Lung (tissue), 17 donors: ENCODE measurements at places on chromosomes 12 and 14. TPM values are rescaled to one million over a fixed set of nuclear protein-coding genes. Genes with fewer than 3 reads are reported as not detected.

RAN gene
- total RNA-seq = 505 TPM

GLT1D1 gene
- 1.5 TPM for total RNA-seq

DNA sequence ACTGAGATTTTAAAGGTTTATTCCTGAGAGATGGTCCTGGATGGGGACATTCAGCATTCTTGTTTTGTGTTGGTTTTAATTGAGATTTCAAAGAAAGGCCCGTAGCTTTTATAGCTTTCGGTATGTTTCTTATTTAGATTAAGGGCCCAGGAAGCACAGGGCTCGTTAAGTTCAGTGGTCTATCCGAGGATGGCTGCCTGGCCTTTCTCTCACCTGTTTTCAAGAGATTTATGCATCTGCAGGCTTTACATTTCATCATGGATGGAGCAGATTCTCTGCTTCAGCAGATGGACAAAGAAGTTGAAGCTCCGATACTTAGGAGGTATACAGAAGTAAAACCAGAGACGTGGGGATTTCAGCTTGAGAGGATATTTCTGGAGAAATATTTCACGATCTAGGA, 16.0 kb downstream of the FZD10 start:
- H3K4me1 ChIP-seq = no peaks in the 10 kb centered on the region
- H3K36me3 ChIP-seq = no peaks in the 10 kb centered on the region
- no peak for DNase-seq

PLEKHD1 gene
- total RNA-seq = 0.83 TPM

DNA sequence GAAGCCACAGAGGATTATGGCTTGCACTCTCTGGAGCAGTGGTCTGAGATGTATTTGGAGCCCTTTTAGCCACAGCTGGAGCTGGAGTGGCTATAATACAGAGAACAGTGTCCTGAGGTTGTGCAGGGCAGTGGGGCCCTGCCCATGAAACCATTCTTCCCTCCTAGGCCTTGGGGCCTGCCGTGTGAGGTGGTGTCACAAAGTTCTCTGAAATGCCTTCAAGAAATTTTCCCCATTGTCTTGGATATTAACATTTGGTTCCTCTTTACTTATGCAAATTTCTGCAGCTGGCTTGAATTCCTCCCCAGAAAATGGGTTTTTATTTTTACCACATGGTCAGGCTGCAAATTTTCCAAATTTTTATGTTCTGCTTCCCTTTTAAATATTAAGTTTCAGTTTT, 79.3 kb downstream of the UNC79 start:
- H3K4me1 ChIP-seq = no peaks in the 10 kb centered on the region
- no peaks in the 10 kb centered on the region for H3K36me3 ChIP-seq
- no peaks in the 10 kb centered on the region for H3K27me3 ChIP-seq
- DNase-seq = no peak

DNA sequence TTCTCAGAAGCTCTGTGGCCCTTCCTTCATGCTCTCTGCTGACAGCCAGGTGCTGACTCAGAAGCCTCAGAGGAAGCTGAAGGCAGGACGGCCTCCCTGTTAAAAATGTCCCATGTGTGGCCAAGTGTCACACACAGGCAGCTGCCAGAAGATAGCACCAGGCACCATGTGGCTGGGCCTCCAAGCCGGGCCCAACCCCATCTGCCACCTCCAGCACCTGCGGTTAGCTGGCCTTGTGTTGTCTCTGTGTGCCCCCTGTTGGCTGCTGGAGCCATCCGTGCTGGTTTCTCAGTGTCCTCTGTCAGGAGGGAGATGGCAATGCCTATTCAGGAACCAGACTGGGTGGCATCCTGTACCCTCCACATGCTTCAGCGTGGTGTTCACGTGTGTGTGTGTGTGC, 63.2 kb downstream of the TSPAN11 start:
- no peak for DNase-seq
- H3K36me3 ChIP-seq = no peaks in the 10 kb centered on the region
- no peaks in the 10 kb centered on the region for H3K27me3 ChIP-seq
- no peaks in the 10 kb centered on the region for H3K4me1 ChIP-seq

- H3K27ac ChIP-seq = no peak overlapping the region
- no peaks in the 10 kb centered on the region for H3K27me3 ChIP-seq
- no peak overlapping the region for H3K4me3 ChIP-seq
Observed at GRCh38 chr14:104307627-104308401, 169.4 kb downstream of the KIF26A start.

DNA sequence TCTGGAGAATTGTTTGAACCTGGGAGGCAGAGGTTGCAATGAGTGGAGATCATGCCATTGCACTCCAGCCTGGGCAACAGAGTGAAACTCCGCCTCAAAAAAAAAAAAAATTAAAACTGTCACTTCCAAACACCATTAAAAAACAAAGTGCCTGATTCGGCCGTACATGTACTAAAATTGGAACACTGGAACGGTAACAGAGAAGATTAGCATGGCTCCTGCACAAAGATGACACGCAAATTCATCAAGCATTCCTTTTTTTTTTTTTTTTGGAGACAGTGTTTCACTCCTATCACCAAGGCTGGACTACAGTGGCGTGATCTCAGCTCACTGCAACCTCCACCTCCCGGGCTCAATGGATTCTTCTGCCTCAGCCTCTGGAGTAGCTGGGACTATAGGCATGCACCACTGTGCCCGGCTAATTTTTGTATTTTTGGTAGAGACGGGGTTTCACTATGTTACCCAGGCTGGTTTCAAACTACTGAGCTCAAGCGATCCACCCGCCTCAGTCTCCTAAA, 40.2 kb upstream of the SINHCAF start:
- no peaks in the 10 kb centered on the region for H3K27me3 ChIP-seq
- H3K4me1 ChIP-seq = peaks cover 21% of the 10 kb centered on the region
- no peaks in the 10 kb centered on the region for H3K36me3 ChIP-seq
- DNase-seq = no peak

AQP2 gene
- not detected for total RNA-seq

DNA sequence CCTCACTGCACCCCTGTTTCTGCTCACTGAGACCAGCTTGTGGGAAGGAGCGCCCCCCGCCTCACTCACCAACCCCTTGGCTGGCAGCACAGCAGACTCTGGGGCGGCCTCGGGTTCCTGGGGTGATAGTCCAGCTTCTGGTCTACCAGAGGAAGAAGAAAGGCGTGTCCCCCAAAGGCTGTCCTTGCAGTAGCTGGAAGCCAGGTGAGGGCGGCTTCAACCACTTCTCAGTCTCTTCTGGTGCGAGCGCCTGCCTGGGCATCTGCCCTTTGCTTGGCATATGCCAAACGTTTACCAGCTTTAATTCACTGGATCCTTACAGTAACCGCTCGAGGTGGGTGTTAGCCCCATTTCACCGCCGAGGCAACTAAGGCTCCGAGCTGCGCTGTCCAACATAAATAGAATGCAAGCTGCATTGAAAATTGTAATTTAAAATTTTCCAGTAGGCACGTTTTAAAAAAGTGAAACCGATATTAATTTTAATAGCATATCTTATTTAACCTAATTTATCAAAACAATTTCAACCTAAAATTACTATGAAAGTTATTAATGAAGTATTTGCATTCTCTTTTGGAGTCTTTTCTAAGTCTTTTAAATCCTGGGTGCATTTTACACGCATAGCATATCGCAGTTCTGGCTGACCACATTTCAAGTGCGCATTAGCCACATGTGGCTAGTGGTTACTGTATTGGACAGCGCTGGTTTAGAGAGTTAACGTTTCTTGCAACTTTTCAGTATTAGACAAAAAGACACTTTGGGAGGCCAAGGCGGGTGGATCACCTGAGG, 872 bp downstream of the FAM177A1 start:
- H3K36me3 ChIP-seq = no peaks in the 10 kb centered on the region
- peak overlapping the region; percentile 99 for H3K27ac ChIP-seq
- H3K4me1 ChIP-seq = no peaks in the 10 kb centered on the region
- H3K4me3 ChIP-seq = peak overlapping the region; percentile 99
- DNase-seq = peak; percentile 48

- H3K4me3 ChIP-seq = no peak overlapping the region
- H3K36me3 ChIP-seq = no peaks in the 10 kb centered on the region
- no peaks in the 10 kb centered on the region for H3K4me1 ChIP-seq
- H3K27ac ChIP-seq = no peak overlapping the region
- H3K27me3 ChIP-seq = peaks cover 6% of the 10 kb centered on the region
Observed at GRCh38 chr12:57539-57938, 9.0 kb upstream of the IQSEC3 start.

GRCh38 chr14:76346391-76347160, 29.4 kb upstream of the ESRRB start:
- no peaks in the 10 kb centered on the region for H3K36me3 ChIP-seq
- no peaks in the 10 kb centered on the region for H3K4me1 ChIP-seq
- H3K4me3 ChIP-seq = no peak overlapping the region

SIX1 gene
- 5.0 TPM for total RNA-seq

ALDH2 gene
- 48.5 TPM for total RNA-seq

DNA sequence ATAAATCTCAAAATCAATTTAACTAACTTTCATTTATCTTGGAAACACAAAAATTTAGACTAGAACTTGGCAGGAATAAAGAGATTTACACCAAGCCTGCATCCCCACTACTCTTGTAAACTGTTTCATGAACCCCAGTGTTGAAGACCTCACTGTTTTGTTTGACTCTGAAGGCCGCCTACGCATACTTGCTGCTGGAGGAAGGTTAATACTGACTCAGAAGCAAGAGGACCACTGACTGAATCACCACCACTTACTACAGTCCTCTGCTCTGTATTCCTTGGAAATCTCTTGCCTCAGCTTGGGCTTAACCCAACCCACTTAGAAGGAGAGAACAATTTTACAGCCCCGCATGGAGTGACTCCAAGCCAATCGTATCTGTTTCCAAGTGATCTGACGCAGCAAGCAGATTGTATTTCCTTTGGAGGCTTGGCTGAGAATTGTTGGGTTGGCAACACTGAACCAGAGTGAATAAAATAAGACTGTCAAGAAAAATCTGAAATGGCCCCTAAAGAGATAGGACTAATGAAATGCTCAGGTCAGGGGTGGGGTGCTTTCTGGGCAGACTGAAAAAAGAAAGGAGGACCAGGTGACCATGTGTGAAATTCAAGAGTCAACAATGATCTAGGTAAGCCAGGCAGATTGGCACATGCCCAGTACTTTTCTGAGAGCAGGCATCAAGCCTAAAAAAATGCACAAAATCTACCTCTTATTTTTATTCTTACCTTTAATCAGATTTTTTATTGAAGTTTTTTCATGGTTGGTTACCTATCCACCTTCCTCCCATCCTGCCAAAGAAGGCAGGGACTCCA, 248.6 kb downstream of the ZFP36L1 start:
- no peaks in the 10 kb centered on the region for H3K36me3 ChIP-seq
- H3K4me1 ChIP-seq = peaks cover 42% of the 10 kb centered on the region
- DNase-seq = peak; percentile 71
- H3K27ac ChIP-seq = peak overlapping the region; percentile 41
- H3K4me3 ChIP-seq = no peak overlapping the region

GRCh38 chr14:100698666-100699448, 27.8 kb upstream of the DLK1 start:
- H3K4me1 ChIP-seq = no peaks in the 10 kb centered on the region
- H3K36me3 ChIP-seq = no peaks in the 10 kb centered on the region
- no peak overlapping the region for H3K27ac ChIP-seq
- no peaks in the 10 kb centered on the region for H3K27me3 ChIP-seq

- no peaks in the 10 kb centered on the region for H3K27me3 ChIP-seq
- no peaks in the 10 kb centered on the region for H3K4me1 ChIP-seq
- H3K27ac ChIP-seq = no peak overlapping the region
- no peak overlapping the region for H3K4me3 ChIP-seq
- no peaks in the 10 kb centered on the region for H3K36me3 ChIP-seq
- no peak for DNase-seq
Observed at GRCh38 chr14:94124582-94125377, 4.6 kb downstream of the IFI27L2 start.

- H3K27ac ChIP-seq = no peak overlapping the region
- no peak overlapping the region for H3K4me3 ChIP-seq
- DNase-seq = no peak
- H3K27me3 ChIP-seq = no peaks in the 10 kb centered on the region
Observed at GRCh38 chr12:81987371-81987770, 228.2 kb upstream of the PPFIA2 start.

- peak; percentile 32 for DNase-seq
- no peaks in the 10 kb centered on the region for H3K36me3 ChIP-seq
- no peaks in the 10 kb centered on the region for H3K27me3 ChIP-seq
- no peak overlapping the region for H3K27ac ChIP-seq
Observed at GRCh38 chr12:18580706-18581105, 157.1 kb downstream of the PLCZ1 start.

LEMD3 gene
- 72.4 TPM for total RNA-seq

DNA sequence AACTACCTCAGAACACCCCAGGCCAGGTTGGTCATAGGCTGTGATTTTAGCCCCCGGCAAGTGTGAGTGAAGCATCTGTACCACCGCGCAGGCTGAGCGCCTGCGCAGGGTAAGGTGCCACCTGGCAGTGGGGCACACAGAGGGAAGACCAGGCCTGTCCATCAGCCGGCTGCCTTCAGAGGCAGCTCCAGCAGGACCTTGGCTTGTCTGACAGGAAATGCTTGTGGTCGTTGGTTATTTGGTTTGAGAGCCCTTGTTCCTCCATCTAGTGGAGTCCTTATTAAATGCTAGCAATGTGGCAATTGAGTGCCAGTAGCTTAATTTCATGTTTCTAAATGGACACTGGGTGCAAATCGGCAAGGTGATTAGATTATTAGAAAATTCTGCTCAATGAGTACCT, 27.5 kb downstream of the SLC25A29 start:
- no peaks in the 10 kb centered on the region for H3K27me3 ChIP-seq
- H3K27ac ChIP-seq = no peak overlapping the region
- DNase-seq = no peak
- no peak overlapping the region for H3K4me3 ChIP-seq
- peaks cover 9% of the 10 kb centered on the region for H3K4me1 ChIP-seq

DNA sequence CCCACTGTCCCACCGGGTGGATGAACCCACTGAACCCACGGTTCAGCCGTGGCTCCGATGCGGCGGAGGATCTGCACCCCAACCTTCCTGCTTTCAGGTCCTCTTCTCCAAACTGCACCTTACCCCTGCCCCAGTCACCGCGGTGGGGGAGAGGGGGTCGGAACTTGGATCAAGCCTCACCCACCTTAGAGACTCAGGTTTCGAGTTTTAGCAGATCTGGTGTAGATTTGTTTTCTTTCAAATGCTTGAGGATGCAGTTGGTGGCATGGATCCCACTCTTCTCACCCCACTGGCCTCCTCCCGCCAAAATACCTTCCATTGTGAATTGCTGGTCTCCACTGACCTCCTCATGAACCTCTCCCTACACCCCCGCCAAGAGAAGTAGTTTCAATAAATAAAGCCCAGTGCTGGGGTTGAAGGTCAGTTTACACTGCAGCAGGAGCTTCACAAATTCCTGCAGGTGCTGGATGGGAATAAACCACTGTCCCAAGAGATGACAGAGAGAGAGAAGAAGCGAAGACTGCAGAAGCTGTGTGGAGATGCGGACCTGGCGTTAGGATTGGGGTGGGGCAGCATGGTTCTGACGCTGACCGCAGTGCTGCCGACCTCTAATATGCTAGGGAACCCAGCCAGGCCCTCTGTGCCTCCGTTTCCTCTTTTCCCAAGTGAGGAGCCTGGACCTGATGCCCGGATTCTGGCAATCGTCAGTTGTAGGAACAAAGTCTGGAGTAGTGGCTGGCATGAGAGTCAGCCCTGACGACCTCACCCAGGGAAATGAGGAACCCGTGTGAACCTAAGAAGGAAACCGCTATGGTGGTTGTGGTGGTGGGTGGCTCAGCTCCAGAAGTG, 7.4 kb downstream of the TTC6 start:
- peaks cover 87% of the 10 kb centered on the region for H3K27me3 ChIP-seq
- peaks cover 12% of the 10 kb centered on the region for H3K4me1 ChIP-seq
- H3K4me3 ChIP-seq = no peak overlapping the region
- DNase-seq = no peak
